ENCODE measurements at places on chromosomes 4 and X.

GRCh38 chr4:86686741-86687140 is 92.6 kb downstream of the PTPN13 start:
- no peak for DNase-seq

DNA sequence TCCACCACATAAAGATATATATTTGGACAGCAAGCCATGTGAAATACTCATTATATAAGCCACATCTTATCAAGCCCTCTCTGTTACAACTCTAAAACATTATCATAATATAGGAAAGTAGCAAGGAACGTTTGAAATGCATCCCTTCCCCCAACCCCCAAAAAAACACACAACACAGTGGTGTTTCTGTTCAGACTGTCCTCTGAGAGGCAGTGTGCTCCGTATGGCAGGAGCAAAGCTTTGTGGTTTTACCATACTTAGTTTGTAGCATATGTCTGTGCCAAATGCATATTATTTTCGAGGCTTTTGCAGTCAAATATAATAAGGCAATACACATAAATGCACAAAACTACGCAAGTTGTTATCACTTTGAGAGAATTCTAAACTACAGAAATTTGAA is 194.2 kb downstream of the RAPGEF2 start:
- DNase-seq, result no peak

DNA sequence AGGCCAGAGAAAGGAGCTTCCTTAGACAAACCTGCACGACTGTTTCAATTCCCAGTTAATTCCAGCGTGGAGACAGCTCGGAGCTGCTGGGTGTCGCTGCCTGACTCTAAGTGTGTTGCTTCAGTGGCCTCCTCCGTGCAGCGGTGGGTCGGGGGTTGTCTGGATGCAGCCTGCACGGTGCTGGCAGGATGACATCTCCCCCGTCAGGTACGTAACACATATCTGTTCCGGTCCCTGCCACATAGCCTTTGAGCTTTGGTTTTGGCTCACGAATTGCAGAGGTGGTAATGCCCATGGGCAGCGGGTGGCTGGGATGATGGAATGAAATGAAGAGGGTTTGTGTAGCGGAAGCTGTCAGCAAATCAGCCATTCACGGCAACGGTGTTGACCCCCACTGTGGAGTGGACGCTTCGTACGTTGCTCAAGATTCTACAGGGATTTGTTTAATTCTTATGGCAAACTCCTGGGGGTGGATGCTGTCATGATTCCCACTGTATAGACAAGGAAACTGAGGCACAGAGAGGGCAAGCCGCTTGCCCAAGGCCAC is 33.7 kb upstream of the HMX1 start:
- DNase-seq, result no peak

DNA sequence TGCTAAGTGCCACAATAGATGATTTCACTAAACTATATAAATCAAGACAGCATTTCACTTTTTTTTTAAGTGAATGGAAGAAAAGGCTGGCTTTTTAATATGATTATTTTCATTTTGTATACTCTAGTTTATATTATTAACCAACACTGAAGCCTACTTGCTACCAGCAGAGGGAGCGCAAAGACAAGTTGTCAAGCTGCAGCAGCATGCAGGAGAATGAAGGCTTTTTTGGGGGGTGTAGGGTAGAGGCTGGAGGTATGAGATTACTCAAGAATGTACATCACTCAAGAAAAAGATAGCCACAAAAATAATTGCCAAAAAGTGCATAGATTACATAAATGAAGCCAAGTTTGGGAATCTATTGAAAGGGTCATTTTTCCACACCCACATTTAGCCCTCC is 519.5 kb downstream of the FGF13 start:
- peak; percentile 11 for DNase-seq

GRCh38 chr4:22460266-22460665 is 55.6 kb downstream of the ADGRA3 start:
- no peak for DNase-seq

DNA sequence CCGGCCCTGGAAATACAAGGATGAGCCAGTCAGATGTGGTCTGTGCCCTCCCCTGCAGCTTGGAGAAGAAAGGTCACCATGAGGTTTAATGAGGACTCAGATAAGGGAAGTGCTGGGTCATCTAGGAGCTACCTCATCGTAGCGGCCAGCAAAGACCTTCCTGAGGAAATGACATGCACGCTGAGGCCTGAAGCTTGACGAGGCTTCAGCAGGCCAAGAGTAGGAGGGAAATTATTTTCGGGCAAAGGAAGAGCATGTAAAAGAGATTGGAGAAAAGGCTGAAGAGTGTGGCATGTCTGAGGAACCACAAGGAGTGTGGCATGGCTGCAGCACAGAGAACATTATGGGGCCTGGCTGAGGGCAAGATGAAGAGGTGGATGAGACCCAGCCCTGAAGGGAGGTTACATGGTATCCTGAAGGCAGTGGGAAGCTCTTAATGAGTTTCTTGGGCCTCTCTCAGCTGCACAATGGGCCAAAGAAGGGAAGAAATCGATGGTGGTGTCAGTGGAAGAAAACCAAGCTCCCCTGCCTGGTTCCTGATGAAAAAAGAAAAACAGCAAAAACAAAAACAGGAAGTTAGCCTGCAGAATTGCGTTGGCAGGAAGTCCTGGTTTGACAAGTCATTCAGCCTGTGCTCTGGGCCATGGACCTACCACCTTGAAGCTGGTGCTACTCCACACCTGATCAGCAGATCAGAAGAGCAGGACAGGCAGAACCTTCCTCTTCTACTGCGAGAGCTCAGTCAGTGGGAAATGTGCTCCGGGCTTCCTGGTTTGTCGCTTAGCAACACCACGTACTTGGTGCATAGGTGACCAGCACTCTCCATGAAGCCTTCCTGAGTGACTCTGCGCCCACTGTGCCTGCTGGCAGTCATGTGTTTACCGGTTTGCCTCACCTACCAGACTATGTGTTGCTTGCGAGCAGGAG is 134.5 kb upstream of the KLF3 start:
- DNase-seq, result no peak

GRCh38 chr4:7073526-7074390 is 5.9 kb upstream of the GRPEL1 start:
- peak; percentile 74 for DNase-seq

Data from ELR (cell line).